ENCODE measurements at places on chromosomes 3 and 15.

GRCh38 chr15:68541743-68542142 is 37.0 kb upstream of the CORO2B start:
- no peak for DNase-seq

DNA sequence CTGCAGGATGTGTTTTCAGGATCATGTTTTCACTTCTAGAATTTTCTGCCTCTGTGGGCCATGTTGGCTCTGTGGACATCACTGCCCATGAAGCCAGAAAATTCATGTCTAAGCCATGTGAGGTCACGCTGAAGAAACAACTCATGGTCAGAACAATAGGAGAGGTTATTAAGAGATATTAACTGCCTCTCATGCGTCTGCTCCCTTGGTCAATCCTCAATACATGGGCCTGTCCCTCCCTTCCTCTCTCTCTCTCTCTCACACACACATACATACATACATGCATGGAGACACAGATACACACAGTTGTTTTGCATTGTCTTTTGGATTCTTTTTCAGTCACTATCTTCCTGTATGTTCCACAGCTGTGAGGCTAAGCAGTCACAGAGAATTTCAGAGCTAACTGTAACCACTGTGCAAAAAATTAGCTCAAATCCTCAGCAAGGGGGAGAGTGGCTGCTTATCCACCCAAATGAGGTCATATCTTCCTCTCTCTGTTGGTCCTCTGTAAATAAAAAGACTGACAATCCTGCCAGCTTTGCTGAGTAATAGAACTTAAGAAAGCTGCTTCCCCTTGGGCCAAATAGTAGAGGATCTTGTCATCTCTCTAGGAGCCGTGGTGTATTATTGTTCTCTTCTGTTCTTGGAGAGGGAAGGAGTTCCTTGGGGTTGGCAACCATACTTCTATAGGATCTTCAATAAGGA is 45.6 kb downstream of the LRTM1 start:
- DNase-seq, result peak; percentile 48

GRCh38 chr3:194906229-194906629 is 220.5 kb downstream of the FAM43A start:
- DNase-seq, result no peak

- no peak for DNase-seq
Observed at GRCh38 chr3:127288921-127289705, 1.3 kb upstream of the PRR20G start.

Data from H54 (cell line).